Muscle of back (tissue), 13 donors: ENCODE measurements at places on chromosomes 16 and 17. TPM values are rescaled to one million over a fixed set of nuclear protein-coding genes. Genes with fewer than 3 reads are reported as not detected.

- DNase-seq = no peak
Observed at GRCh38 chr17:38735161-38735997, 5.2 kb downstream of the CISD3 start.

AATK gene
- 11.3 TPM for polyA plus RNA-seq

- no peak for DNase-seq
Observed at GRCh38 chr16:1968146-1968953, 1.7 kb downstream of the RNF151 start.

DNA sequence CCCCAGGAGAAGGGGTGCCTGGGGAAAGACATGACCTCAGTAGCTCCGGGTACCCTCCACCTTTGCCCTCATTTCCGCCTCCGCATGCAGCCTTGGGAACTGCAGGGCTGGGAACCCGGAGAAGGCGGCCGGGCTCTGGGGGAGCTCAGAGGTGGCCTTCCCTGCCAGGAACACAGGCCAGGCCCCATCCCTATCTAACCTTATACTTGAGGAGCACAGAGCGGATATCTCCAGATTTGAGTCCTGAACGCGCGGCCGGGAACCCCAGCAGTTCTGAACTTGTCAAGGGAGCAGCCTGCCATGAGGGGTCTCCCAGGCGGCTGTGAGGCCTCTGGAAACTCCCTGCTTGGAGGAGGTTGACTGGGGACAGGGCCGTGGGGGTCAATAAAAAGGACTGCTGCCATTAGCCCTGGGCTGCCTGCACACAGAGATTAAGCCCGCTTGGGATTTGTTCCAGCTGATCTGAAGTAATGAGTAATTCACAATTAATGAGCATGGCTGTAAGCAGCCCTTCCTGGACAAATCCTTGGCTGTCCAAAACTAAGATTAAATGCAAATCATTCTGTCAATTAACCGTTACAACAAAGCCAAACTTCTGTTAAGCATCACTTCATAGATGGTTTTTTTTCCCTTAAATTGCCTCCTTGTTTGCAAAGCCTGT is 26.3 kb upstream of the METRNL start:
- no peak for DNase-seq
